Heart right ventricle (tissue), 16 donors: ENCODE measurements at places on chromosomes 2 and 18.

DNA sequence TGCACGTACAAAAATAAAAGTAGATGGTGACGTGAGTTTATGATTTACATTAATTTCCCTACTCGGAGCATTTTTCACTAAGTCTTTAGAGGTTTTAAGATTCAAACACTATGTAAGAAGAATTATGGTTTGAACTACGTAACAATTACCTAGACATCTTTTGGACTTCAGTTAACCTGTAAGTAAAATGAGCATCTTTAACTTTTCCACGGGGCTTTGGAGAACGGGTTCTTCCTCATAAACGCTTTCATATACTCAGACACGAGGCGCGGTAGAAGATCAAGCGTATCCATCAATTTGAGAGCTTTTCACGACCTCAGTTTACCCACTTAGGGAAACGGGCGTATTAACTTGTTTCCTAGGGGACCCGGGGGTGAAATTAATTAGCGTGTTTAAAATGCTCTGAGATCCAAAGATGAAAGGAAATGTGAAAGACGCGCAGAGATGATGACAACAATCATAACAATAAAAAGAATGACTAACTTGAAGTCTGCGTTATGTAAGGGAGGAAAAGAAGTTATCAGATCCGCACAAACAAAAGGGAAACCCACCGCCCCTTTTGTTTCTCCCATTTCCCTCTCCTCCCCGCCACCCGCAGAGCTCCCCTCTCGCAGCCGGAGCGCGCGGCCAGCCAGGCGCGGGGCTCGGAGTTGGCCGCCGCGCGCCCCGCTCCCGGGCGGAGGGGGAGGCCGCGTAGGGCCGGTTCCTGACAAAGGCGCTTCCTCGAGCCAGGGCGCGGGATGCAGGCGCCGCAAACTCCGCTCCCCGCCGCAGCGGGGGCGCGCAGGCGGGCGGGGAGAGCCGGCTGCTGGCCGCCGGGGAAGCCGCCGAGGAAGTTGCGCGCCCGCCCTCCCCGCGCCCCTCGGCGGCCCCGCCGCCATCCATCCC lies 807 bp downstream of the PELI1 start:
- peak; percentile 52 for DNase-seq

GRCh38 chr18:42635378-42636048 lies 480.0 kb downstream of the RIT2 start:
- DNase-seq: no peak

DNA sequence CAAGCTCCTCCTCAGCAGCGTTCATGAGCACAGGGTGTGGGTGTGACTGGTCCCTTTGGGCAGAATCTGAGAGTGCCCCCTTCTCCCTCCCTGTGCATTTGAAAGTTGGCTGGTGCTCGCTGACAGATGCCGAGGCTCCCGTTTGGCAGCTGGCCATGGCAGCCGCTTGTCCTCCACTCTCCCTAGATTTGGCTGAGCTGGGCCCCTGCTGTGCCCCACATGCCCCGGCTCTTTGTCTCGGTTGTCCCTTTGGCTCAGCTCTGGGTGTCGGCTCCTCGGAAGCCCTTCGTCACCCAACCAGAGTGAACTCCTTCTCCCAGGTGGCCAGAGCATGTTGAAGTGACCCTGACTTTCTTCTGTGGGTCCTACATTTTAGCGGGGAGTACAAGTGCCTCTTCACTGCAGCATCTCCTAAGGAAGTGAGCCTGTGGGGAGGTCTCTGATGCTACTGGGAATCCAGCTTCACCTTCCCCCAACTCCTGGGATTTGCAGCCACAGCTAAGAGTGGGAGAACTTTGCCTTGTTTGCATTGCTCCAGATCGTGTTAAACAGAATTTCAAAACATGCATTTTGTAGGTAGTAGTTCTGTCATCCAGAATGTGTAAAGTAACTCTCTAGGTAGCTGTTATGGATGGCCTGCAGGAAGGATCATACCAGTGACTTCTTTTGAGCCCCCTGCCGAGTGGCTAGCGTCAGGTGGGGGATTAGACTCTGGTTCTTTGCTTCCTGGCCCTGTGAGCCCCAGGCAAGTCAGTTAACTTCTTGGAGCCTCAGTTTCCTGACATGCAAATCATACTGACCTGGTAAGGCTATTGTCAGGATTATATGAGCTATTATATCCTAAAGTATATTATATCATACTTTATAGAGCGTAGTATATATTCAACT lies 24.2 kb downstream of the HPCAL1 start:
- DNase-seq: peak; percentile 65

GRCh38 chr2:16322308-16323125 lies 343.1 kb downstream of the CYRIA start:
- DNase-seq: no peak

- no peak for DNase-seq
Measured at GRCh38 chr2:28193630-28194403, 198.8 kb upstream of the FOSL2 start.
